ENCODE measurements at places on chromosomes 5 and 9.

GRCh38 chr5:172540099-172540870 is 86.0 kb upstream of the SH3PXD2B start:
- DNase-seq = no peak

- no peak for DNase-seq
These were observed 89.8 kb downstream of the ANKRD55 start for GRCh38 chr5:56143373-56143714.

DNA sequence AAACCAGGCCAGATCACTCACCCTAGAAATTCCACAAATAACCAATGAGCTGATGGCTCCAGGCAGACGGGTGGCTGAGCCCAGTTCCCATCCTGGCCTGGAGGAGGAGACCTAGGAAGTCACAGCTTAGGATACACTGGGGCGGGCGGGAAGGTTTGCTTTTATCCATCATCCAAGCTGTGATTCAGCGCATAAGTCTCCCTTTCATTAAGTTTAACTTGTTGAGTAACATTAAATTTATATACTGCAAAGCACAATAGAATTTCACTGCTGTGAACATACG is 55.7 kb downstream of the THBS4 start:
- DNase-seq = no peak

GRCh38 chr5:31741496-31741895 is 102.6 kb downstream of the PDZD2 start:
- DNase-seq = no peak

DNA sequence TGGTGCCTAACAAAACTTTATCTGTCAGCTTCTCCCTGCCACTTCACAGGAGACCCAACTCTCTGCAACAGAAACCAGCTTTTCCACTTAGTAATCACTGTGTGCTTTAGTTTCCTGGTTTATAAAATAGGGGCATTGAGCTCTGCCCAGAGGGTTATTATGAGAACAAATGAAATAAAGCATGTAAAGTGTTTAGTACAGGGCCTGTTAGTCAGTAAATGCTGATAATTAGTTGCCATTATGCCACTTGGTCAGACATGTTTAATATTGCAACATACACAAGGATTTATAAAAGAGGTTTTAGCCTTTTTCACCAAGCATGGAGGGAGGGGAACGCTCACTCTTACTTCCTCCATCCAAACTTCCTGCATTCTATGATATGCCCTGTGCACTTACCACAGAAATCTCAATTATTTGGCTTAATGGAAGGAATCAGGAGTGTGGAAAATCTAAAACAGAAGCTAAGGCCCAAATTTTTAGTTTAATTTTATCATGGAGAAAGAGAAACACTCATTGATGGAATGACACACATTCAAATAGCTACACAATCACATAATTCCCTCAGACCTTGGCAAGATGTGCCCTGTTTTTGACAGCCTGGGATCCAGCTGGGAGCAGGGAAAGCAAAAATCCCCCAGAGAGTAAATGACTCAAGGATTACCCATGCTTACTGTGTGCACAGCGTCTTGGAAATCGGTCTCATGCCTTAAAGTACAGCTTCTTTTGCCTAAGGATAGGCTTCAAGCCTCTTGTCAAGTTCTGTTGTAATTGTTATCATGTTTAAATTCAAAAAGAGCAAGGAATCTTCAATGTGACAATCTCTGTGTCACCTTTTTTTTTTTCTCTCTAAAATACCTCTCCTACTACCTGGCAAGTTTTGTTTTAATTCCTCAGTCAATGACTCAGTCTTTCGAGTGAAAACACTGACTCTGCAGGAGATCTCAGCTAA is 34.0 kb downstream of the ZNF474 start:
- no peak for DNase-seq

DNA sequence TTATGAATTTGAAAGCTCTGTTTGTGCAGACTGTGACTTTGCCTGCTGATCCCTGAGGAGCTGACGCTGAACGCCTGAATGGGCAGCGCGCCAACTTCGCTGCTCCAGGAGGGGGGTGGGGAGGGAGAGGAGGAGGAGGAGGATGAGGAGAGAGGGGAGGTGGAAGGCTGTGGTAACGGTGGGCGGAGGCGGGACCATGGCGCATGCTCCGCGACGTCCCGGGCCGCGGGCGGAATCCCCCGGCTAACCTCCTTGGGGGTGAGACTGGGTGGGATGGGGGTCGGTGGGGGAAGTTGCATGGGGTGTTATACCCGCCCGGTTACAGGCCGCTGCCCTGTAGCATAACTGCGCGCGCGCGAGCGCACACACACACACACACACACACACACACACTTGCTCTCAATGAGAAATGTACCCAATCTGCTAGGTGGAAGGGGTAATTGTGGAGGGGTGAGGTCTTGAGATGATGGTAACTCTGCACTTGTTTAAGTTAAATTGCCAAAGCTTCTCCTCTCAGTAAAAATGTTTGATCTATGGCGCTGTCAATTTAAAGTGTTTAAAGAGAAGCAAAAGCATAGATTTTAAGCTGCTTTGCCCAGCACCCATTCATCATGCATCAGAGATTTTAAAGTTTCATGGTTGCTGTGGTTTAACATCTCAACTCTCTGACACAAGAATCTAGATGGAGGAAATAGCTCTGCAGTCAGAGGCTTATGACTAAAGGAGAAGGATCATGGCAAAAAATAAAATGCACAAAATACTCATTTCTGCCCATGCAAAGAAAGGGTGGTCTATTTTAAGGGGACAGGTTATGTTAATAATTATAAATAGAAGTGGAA is 76.6 kb upstream of the TBCA start:
- DNase-seq = peak; percentile 13

- DNase-seq = no peak
These were observed 95.8 kb upstream of the NR4A3 start for GRCh38 chr9:99725852-99726251.

DNA sequence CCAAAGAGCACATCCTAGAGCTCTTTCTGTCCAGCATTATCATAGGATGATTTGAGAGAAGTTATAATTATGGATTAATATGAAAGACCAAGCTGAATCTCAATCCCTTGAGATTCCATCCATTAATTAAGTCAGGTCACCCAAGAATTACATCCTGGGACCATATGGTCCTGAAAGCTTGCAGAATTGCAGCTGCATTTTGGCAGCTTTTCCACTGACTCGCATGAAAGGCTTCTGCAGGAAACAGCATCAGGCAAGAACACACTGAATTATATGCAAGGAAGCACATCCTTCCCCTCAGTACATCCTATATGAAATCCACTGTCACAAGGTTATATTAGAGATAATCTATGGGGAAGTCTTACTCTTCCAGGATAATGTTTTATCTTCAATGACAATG is 109.1 kb upstream of the CTNND2 start:
- DNase-seq = no peak

GRCh38 chr5:121887727-121888126 is 36.0 kb downstream of the FTMT start:
- DNase-seq = no peak

GRCh38 chr5:112138526-112138925 is 280.6 kb downstream of the EPB41L4A start:
- no peak for DNase-seq

DNA sequence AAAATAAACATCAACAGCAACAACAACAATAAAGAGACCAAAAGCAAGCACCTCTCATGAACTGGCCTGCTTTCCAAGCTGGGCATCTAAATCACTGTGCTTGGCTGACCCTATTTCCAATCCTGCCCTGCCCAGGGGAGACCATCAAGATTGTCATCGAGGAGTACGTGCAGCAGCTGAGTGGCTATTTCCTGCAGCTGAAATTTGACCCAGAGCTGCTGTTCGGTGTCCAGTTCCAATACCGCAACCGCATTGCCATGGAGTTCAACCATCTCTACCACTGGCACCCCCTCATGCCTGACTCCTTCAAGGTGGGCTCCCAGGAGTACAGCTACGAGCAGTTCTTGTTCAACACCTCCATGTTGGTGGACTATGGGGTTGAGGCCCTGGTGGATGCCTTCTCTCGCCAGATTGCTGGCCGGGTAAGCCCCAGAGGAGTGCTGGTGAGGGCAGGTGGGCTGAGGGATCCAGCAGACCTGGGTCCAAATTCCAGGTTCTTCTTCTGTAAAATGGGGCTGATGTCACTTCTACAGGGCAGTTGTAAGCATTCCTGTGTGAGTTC is 15.6 kb downstream of the PTGS1 start:
- DNase-seq = no peak

- DNase-seq = no peak
These were observed 39.6 kb downstream of the MACIR start for GRCh38 chr5:103298117-103298516.

- no peak for DNase-seq
These were observed 4.4 kb upstream of the DCTN4 start for GRCh38 chr5:150763023-150763769.

All from CD4-positive, alpha-beta T cell treated with Interleukin-15 for 4 hours (primary cell).